ENCODE measurements at places on chromosomes 5 and 9. TPM values are rescaled to one million over a fixed set of nuclear protein-coding genes. Genes with fewer than 3 reads are reported as not detected.

The TMEM267 gene
- 41.0 TPM for polyA plus RNA-seq

The FBP2 gene
- polyA plus RNA-seq, result not detected

The GMCL2 gene
- polyA plus RNA-seq, result not detected

The LCN9 gene
- not detected for polyA plus RNA-seq

The ARL15 gene
- polyA plus RNA-seq, result 5.1 TPM

The PCDHB12 gene
- 2.6 TPM for polyA plus RNA-seq

The RNF224 gene
- polyA plus RNA-seq, result not detected

The ENTPD2 gene
- not detected for polyA plus RNA-seq

The CATSPER3 gene
- polyA plus RNA-seq, result not detected

The C5 gene
- polyA plus RNA-seq, result 0.44 TPM

The KCNV2 gene
- not detected for polyA plus RNA-seq

The ATP6V1G1 gene
- polyA plus RNA-seq, result 294 TPM

The GPR107 gene
- polyA plus RNA-seq, result 17.1 TPM

The OTULINL gene
- 1.3 TPM for polyA plus RNA-seq

The PCDHB10 gene
- 3.6 TPM for polyA plus RNA-seq

The F12 gene
- polyA plus RNA-seq, result 1.3 TPM

The WDR70 gene
- polyA plus RNA-seq, result 30.5 TPM

The SREK1IP1 gene
- polyA plus RNA-seq, result 86.9 TPM

The FAM169A gene
- 15.5 TPM for polyA plus RNA-seq

The PHF24 gene
- polyA plus RNA-seq, result 10.5 TPM
